ENCODE measurements at places on chromosomes 16 and 17. TPM values are rescaled to one million over a fixed set of nuclear protein-coding genes. Genes with fewer than 3 reads are reported as not detected.

The TBC1D3C gene
- total RNA-seq: not detected

The TEKT5 gene
- total RNA-seq: not detected

The MT1G gene
- total RNA-seq: not detected

The MYH8 gene
- not detected for total RNA-seq

The DHRS7C gene
- total RNA-seq: not detected

The TMEM98 gene
- 46.5 TPM for total RNA-seq

The C16orf74 gene
- 13.1 TPM for total RNA-seq

The ZP2 gene
- total RNA-seq: not detected

The EXOSC6 gene
- 15.6 TPM for total RNA-seq

The TMC7 gene
- total RNA-seq: 7.8 TPM

The COG7 gene
- 18.7 TPM for total RNA-seq

The TBX21 gene
- 0.15 TPM for total RNA-seq

The AOC3 gene
- 1.5 TPM for total RNA-seq

The CHST5 gene
- total RNA-seq: 0.06 TPM

The CHST4 gene
- 0.08 TPM for total RNA-seq

The CDH15 gene
- total RNA-seq: 0.15 TPM

The B4GALNT2 gene
- total RNA-seq: 0.44 TPM

The CPHXL2 gene
- total RNA-seq: not detected

The KCNAB3 gene
- 1.7 TPM for total RNA-seq

The MYH3 gene
- total RNA-seq: 0.74 TPM

The PDPK1 gene
- 19.3 TPM for total RNA-seq

The RHBDF1 gene
- total RNA-seq: 29.3 TPM

The NHLRC4 gene
- total RNA-seq: 0.19 TPM

The XYLT1 gene
- total RNA-seq: 0.66 TPM

The TOX3 gene
- total RNA-seq: 0.30 TPM

The CD300LB gene
- total RNA-seq: not detected

The CD79B gene
- 0.16 TPM for total RNA-seq

The ENPP7 gene
- total RNA-seq: not detected

The TVP23A gene
- total RNA-seq: 0.07 TPM

The HOXB8 gene
- 7.3 TPM for total RNA-seq

The NPIPB9 gene
- 2.5 TPM for total RNA-seq

The CAPNS2 gene
- total RNA-seq: not detected

The SAP30BP gene
- total RNA-seq: 123 TPM
